ENCODE measurements at places on chromosomes 5 and 9. TPM values are rescaled to one million over a fixed set of nuclear protein-coding genes. Genes with fewer than 3 reads are reported as not detected.

Gene SPINK7
- not detected for total RNA-seq

Gene CBY3
- not detected for total RNA-seq

GRCh38 chr5:160458806-160459800 is 37.4 kb downstream of the PTTG1 start:
- no peaks in the 10 kb centered on the region for H3K27me3 ChIP-seq
- no peak overlapping the region for H3K27ac ChIP-seq
- H3K4me1 ChIP-seq = no peaks in the 10 kb centered on the region
- no peak overlapping the region for H3K4me3 ChIP-seq

DNA sequence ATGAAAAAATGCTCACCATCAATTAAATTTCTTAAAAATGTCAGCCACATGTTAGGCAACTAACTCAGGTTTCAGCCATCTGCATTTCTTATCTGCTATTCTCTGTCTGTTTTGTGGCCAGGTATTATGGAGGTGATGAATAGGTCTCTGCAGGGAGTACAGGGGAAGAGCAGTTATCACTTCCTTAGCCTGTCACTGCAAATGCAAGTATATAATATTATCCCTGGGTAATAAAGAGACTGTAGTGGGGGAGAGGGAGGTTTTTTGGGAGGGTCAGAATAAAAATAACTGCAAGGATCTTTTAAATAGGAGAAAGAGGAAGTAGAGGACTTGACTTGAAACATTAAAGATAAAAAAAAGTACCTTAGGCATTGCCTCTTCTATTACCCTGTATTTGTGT is 49.6 kb upstream of the PTGER4 start:
- no peaks in the 10 kb centered on the region for H3K27me3 ChIP-seq
- H3K36me3 ChIP-seq = no peaks in the 10 kb centered on the region
- DNase-seq = no peak
- H3K4me3 ChIP-seq = no peak overlapping the region

- no peak overlapping the region for H3K4me3 ChIP-seq
- no peak for DNase-seq
These were observed 90.1 kb downstream of the THBS4 start for GRCh38 chr5:80125022-80125961.

GRCh38 chr5:75234251-75234650 is 2.4 kb downstream of the ANKRD31 start:
- H3K27ac ChIP-seq = no peak overlapping the region
- H3K4me3 ChIP-seq = no peak overlapping the region
- H3K36me3 ChIP-seq = no peaks in the 10 kb centered on the region
- H3K27me3 ChIP-seq = no peaks in the 10 kb centered on the region
